AG10803 (cell line): ENCODE measurements at places on chromosomes 5 and 9.

DNA sequence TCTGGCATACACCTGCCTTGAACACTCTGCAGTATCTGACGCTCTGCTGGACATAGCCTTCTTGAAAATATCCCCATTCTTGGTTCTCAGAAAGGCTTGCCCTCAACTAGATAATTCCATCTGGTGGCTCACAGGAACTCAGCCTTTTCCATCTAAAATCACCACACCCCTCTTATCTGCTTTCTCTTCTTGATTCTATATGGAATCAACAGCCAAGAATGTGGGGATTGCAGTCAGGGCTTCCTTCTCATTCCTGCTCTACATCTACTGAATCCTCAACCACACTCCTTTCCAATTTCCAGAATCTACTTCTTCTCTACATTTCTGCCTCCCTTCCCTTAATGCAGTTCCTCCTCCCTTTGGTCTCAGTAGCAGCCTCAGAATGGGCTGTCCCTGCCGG, 170.1 kb downstream of the SEMA5A start:
- DNase-seq, result no peak

GRCh38 chr5:27316271-27316650, 277.9 kb upstream of the CDH9 start:
- DNase-seq, result peak; percentile 65

GRCh38 chr9:27065288-27065687, 43.7 kb upstream of the TEK start:
- DNase-seq, result no peak

DNA sequence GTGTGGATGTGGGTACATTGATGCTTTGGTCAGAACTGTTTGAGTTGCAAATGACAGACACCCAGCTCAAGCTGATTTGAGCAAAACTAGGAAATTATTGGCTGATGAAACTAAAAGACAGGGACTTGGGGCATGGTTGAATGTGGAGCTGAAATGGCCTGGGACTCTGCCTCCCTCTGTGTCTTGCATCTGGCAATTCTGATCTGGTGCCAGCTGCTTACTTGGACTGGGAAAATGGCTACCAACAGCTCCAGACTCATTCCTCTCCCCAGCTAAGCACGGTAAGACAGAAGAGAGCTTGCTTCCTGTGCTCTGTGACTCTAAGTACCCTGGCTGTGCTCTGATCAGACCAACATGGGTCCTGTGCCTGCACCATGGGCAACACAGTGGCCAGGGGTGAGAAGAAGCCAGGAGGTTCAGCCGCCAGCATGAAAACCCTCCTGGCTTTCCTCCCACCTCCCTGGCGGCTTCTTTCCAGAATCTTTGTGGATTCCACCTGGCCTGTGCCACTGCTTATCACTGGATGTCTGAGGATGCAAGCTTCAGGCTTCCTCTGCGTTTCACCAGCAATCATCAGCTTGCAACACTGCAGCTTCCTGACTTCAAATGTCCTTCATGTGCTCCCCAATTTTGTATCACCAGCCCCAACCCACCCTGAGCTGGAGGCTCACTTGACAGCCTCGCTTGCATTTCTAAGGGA, 44.1 kb downstream of the C5orf15 start:
- DNase-seq, result peak; percentile 33

DNA sequence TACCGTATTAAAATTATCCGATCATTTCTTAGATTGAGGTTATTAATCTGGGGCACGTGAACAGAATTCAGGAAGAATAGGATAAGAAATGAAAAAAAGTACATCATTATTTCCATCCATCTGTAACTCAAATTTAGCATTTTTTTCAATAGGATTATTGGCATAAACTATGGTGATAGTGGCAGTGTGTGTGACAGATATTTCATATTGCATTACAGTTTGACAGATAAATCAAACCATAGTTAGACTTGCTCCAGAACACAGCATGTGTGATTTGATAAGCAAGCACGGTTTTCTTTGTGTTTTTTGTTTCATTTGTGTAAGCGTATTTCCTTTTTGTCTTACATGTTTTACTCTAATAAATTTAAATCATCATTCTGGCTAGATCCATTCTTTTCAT, 155.0 kb downstream of the CDH9 start:
- no peak for DNase-seq

DNA sequence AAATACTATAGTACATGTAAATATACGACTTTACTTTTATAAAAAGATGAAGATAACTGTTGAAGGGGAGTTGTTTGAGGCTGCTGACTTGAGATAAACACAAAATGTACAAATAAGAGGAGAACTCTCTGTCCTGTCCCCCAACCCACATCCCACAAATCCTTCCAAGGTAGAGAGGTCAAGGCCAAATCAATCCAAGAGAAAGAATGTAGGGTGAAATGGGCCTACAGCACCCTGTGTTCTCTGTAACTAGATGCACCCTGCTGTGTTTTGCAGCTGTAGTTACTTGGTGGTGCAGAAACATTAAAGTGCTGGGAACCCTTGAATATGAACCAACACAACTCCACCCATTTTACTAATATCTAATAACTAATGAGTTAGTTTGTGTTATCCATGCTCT, 2.0 kb upstream of the LHFPL2 start:
- DNase-seq, result no peak

- DNase-seq, result no peak
Measured at GRCh38 chr5:147348046-147348445, 113.2 kb downstream of the STK32A start.

- no peak for DNase-seq
Measured at GRCh38 chr9:122329597-122329996, 41.2 kb upstream of the PTGS1 start.

- DNase-seq, result peak; percentile 68
Measured at GRCh38 chr5:43663916-43664315, 60.9 kb downstream of the NNT start.

DNA sequence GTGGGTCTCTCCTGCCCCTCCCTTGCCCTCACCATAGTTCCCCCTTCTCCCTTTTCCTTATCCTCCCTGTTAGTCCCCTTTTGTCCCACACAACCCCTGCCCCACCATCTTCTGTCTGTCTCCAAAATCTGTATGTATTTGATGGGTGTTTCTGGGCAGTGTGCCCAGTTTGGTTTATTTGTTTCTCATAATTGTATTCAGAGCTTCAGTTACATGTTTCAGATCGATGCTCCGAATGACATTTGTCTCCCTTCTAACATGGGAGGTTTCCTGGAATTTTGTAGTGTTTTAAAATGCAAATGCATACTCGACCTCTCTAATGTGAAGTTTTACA, 22.2 kb downstream of the FBXL7 start:
- no peak for DNase-seq

GRCh38 chr5:176784218-176785165, 25.9 kb upstream of the UNC5A start:
- DNase-seq, result peak; percentile 85

DNA sequence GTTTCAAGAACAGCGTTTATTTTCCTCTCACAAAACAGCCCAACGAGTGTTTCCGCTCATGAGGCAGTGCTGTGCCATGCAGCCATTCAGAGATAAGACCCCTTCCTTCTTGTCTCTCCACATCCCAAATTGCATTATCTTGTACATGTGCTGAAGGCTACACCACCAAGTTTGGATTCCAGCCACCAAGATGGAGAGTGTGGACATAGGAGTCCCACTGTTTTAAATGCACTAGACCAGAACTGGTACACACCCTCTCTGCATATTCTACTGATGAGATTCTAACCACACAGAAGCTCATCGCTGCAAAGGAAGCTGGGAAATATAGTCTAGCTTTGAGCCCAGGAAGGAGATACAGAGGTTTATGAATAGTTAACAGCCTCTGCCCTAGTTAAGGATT, 509.4 kb downstream of the NFIB start:
- no peak for DNase-seq

GRCh38 chr5:154401355-154401754, 44.4 kb upstream of the SAP30L start:
- DNase-seq, result no peak

DNA sequence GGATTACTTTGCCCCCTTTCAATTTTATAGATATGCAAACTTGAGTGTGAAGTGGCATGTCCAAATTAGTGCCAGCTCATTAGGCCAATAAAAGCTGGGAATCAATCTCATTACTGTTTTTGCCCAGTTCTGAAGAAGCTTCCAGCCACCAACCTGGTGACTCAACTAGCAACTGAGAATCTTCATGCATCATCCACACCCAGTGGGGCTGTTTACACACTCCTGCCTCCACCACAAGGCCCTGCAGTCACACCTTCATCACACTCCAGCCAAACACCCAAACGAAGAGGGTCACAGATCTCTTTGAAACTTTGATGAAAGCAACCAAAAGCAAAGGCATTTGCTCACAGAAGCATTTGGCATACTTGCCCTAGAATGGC, 41.3 kb upstream of the S1PR3 start:
- no peak for DNase-seq

DNA sequence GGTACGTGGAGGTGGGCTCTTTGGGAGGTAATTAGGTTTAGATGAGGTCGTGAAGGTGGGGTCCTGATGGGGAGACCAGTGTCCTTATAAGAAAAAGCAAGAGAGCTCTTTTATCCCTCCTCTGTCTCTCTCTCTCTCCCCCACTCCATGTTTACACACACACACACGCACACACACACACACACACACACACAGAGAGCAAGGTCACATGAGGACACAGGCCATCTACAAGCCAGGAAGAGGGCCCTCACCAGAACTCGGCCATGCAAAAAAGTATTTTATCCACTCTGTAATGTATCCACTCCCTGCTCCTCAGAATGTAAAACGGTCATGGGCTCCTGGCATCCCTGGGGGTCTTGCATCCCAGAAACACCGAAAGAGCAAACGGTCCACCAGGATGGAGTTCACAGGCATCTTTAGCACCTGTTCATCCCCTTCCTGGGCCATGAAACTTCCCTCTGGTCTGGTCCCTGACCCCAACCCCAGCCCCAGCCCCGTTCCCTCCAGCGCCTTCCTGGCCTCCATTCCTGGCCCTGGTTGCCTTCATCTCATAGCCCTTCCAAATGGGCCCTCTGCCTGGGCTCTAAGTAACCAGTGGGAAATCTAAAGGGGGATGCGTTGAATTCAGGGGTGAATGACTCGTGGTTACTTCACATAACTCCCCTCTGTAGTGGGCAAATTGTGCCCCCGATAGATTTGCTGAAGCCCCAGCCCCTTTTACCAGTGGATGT, 88.8 kb downstream of the NSUN2 start:
- no peak for DNase-seq

DNA sequence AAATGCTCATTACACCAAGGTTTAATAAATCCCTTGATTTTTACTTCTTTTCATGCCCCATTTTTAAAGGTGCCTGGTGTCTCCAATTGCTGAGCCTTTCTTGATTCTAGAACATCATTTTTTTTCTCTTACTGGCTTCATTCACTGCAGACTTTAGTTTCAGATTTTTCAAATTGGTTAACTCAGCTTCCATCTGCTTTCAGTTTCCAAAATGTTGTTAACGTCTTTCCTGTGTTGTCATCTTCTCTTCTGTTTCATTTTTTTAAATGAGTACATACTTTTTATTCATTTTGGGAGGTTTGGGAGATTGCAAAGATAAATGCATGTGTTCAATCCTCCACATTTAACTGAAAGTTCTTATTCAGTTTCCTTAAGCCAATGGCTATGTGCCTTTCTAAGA, 126.4 kb upstream of the CCNG1 start:
- DNase-seq, result no peak

- no peak for DNase-seq
Measured at GRCh38 chr5:146344155-146345118, 5.8 kb downstream of the POU4F3 start.

DNA sequence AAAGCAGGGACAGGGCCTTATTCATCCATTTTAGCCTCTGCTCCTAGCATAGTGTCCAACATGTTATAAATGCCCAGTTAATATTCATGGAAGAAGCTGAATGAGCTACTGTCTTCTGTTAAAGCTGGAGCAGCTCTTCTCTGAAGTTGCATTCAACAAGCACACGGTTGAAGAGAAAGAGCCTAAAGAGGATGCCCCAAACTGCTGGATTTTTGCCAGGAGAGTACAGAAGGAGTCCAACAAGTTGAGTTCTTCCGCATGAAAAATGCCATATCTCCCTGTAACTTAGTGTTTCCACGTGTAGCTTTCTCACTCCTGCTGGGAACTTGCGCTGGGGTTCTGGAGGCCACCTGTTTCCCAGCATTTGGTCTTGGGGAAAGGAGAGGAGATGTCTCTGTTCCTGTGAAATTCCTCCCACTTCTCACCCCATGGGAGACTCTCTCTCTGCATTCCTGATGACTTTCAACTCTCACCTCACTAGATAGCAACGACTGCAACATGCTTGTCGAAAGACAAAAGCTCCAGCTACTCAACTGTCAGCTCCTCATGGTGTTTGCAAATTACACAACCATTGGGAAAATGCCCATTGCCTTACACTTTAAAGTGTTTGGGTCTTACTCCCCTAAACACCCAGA, 122.8 kb downstream of the KIF4B start:
- DNase-seq, result no peak

GRCh38 chr9:94692601-94693000, 33.9 kb upstream of the AOPEP start:
- DNase-seq, result no peak

DNA sequence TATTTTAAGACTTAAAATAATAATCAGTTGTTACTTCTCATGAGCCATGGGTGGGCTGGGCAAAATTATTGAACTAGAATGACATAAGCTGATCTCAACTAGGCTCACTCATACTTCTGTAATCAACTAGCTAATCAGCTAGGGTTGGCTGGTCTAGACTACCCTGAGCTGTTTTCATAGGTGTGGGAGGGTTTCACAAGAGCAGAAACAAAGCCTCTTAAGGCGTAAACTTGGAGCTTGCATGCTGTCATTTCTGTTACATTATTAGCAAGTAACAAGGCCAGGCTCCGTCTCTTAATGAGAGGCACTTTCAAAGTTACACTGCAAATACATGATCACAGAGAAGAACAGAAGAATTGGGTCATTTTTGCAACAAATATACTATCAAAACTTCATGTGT, 57.2 kb upstream of the GHR start:
- no peak for DNase-seq

- DNase-seq, result no peak
Measured at GRCh38 chr9:112786829-112787520, 36.4 kb downstream of the SNX30 start.

DNA sequence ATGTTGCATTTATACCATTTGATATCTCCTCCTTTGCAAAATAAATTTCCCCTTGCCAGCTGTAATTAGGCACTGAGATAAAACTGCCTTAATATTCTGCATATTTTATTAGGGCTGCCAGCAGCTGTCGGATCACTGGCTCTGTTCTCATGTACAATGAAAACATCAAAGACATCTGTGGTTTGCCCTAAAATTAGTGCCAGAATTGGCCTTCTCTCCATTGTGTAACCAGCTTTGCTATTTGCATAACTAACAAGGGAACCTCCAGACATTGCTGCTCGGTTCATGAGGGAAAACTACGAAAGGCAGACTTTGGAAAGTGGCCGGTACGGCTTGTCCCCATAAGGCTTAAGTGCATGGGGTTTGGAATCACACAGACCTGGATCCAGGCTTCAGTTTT, 45.5 kb upstream of the KIF2A start:
- peak; percentile 9 for DNase-seq

- peak; percentile 16 for DNase-seq
Measured at GRCh38 chr9:131799177-131799823, 59.4 kb upstream of the RAPGEF1 start.
